ENCODE measurements at places on chromosomes 5 and 9.

DNA sequence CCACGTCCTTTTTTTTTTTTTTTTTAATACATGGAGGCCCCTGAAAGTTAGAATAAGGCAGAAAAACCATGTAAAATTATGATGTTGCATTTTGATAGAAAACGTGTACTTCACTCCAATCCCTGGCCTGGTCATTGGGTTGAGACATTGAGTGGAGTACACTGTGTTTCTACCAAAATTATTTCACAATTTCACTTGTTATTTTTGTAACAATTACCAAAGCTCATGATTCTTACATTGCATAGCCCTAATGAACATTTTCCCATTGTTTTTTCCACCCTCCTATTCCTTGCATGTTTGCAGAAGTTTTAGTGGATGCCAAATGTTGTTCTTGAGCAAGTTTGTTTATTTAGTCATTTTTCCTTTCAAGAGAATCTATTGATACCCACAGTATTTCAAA lies 21.9 kb downstream of the MAMDC2 start:
- no peak for DNase-seq

- DNase-seq, result no peak
Measured at GRCh38 chr9:99162759-99163364, 57.9 kb downstream of the TGFBR1 start.

- no peak for DNase-seq
Measured at GRCh38 chr5:31492869-31493268, 39.0 kb downstream of the DROSHA start.

DNA sequence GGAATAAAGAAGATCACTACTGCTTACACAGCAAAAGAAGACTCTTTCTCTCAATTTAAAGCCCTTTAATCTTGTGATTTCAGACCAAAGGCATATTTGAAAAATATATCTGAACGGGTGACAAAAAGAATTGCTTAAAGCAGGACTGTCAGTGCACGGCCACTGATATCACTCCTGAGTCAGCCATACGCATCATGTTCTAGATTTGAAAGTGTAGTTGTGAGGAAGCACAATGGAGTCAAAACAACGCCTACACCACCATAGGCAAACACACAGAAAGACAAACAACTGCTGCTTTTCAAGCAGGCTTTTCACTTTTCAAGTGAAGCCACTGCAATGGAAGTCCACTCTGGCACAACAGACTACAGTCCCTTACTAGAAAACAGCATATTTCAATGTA lies 141.7 kb downstream of the AUH start:
- DNase-seq, result no peak

GRCh38 chr9:127521919-127522304 lies 70.6 kb downstream of the LRSAM1 start:
- no peak for DNase-seq

All from stimulated activated CD8-positive, alpha-beta memory T cell treated with anti-CD3 and anti-CD28 coated beads, Interleukin-15, amount 100 ng/mL, for 24 hours (primary cell).